ENCODE measurements at places on chromosomes 7 and 10.

DNA sequence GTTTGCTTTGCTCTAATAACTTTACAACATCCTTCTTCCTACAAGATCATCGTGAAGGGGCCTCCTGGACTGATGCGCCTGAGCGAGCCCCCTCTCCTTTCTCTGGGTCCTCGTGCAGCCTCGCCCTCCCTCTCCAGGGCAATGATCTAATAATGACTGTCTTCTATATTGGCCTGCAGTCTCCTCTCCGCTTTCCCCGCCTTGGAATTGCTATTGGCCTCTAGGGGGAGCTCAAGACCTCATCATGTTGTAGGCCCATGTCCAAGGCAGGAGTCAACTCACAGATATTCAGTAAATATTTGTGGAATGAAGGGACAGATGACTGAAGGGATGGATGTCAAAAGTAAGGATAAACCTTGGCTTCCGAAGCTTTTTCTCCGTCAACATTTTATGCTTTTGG lies 1180.3 kb downstream of the TYW1 start:
- DNase-seq, result no peak

DNA sequence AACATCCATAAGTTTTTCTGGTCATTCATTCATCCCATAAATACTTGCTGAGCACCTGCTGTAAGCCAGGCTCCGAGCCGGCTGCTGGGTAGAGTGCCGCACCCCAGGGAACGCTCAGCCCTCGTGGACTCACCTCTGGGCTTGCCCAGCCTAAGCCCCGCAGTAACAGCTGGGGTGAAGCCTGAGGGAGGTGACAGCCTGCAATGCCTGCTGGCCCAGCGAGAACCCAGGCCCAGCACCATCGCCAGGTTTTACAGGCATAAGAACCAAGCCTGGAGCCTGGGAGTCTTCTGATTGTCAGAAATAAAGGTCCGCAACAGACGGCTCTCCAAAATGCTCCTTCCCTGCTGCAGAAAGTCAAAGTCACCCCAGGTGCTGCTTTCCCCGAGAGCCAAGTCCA lies 205.4 kb downstream of the ZMYND11 start:
- DNase-seq, result no peak

- DNase-seq, result no peak
These were observed 56.3 kb downstream of the FOXL3 start for GRCh38 chr7:346116-346898.

DNA sequence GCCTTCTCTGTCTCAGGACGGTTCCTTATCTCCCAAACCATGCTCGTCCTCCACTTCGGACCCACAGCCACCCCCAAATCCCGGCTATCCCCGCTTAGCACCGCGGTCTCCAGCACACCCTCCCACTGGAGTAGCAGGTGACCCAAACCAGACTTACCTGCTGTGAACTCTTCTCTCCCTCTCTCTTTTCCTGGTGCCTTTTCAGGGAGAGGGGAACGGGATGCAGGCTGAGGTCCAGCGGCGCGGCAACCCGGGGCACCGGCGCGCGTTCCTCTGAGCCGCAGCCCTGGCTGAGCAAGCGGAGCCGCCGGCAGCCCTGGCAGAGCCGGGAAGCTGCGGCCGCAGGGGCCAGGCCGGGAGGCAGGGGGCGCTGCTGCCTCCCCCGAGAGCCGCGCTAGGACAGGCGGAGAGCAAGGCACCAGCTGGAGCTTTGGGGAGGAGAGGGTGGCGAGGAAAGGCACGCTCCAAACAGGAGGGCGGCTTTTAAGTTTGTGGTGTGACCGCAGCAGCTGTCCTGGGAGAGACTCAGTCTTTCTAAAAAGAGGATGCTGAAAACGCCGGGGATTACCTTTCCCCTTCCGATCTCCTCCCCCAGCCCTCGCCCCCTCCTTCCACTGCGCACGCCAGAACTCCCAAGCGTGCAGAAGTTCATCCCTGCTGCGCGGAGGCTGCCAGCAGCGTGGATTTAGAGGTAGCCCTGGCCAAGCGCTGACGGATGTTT lies at the start of gene SEMA3D:
Gene SEMA3D (minus strand): TSS at position 536 of the 721 bp plus-strand sequence. CDS start 65,165 bp downstream, outside the sequence.
- DNase-seq, result no peak

- no peak for DNase-seq
These were observed 593.1 kb downstream of the SORCS1 start for GRCh38 chr10:106571192-106571946.

Measured in stimulated activated CD8-positive, alpha-beta memory T cell treated with anti-CD3 and anti-CD28 coated beads, Interleukin-2, amount 100 ng/mL, for 48 hours (primary cell).